ENCODE measurements at places on chromosomes 6 and 20.

DNA sequence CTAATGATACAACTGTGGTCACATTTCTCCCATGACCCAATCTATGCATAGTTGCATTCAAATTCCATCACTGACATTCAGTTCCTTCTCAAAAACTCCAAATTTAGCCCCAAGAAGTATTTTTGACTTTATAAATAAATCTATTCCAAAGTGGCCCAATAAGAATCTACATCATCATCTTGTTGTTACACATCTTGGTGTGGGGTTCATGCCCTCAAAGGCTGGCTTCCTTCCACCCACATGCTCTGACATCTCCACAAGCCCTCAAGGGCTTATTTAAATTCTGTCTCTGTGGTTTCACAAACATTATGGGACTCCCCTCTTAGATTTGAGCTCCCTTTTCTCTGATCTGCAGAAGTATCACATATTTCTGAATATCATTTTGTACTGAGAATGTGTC is 585.3 kb upstream of the BTBD3 start:
- DNase-seq: no peak

DNA sequence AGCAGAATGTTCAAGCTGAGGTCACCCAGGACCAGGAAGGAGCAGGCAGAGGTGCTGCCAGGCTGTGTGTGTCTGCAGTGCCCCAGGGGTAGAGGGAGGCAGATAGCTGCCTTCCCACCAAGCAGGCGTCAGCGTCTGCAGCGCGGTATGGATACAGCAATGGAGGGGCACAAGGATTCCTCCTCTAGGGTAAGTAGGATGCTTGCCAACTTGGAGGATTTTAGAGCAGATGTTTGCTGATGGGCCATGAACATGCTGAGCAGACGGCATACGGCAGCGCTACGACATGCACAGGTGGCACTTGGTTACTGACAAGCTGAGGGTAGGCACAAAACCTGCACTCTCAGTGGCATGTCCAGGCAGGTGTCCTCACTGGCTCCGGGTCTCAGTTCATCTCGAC is 48.1 kb downstream of the PSMG4 start:
- no peak for DNase-seq

- no peak for DNase-seq
Measured at GRCh38 chr6:81480139-81480538, 272.3 kb downstream of the TENT5A start.

DNA sequence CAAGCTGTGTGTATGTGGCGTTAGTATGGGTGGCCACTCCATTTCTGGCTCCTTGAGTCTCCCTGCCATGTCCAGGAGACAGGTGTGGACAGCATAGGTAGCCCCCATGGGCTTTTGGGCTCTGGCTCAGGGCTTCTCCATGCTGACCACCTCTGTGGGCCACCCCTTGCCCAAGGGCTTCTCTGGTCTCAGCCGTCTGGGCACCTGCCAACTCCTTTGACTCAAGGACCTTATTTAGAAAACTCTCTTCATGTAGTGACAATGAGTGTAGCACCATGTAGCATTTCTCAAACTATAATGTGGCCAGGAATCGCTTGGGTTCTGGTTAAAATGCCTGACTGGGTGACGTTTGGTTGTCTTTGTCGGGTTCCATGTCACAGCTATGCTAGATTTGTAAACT is 5.1 kb upstream of the GTSF1L start:
- DNase-seq: no peak

DNA sequence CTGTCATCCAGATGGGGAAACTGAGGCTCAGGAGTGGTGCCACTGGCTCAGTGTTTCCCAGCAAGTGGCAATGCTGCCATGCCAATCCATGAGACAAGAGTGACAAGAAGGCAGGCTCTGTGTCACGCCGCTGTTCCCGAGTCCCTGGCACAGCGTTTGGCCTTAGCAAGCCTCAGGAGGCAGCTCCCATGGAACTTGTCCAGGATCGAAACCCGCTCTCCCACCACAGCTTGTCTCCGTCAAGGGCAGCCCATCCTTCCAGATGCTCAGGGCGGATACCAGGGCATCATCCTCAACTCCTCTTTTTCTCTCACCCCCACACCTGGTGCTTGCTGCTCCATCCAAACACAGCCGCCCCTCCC is 110.6 kb upstream of the PTPN1 start:
- DNase-seq: no peak
